ENCODE measurements at places on chromosomes 1 and 21.

- no peak for DNase-seq
These were observed 310.6 kb downstream of the LRRIQ3 start for GRCh38 chr1:73887412-73887811.

- DNase-seq = no peak
These were observed 608 bp upstream of the MX2 start for GRCh38 chr21:41361053-41361785.

DNA sequence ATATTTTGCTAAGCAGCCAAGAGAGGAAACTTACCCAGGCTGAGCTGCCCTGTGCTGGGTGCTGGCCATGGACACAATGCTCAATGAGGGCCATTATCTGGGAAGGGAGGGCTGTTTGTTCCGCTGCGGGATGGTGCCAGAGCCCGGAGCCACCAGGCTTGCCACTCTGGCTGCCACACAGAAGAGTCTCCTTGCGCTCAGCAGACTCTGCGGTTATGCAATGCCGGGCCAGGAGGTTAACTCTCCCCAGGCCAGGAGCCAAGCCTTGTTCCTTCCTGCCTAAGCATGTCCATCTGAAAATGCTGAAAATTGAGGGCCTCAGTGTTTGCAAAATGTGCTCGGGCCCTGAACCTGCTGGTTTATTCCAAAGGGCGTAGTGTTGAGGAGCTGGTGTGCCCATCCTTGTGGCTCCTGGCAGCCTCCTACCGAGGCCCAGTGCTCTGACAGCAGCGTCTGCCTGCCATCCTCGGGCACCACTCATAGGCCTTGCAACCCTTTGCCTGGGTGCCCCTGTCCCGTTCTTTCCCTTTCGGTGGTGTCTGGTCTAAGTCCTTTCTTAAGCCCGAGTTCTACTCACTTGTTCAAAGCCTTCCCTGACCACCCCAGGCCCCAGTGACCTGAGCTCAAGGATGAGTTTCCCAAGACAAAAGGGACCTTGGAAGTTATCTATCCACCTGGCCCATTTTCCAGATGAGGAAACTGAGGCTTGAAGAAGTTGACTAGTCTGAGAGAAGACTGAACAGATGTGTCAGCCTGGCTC is 133.8 kb upstream of the EDN2 start:
- no peak for DNase-seq

- no peak for DNase-seq
These were observed at the start of gene THBS3 for GRCh38 chr1:155207806-155208540. TSS of gene THBS3 (minus strand) at chr1:155207897. CDS start at chr1:155207876, 21 bp downstream.

- no peak for DNase-seq
These were observed 364.5 kb downstream of the KCNH1 start for GRCh38 chr1:210769473-210769872.

GRCh38 chr1:239308701-239309333 is 77.6 kb upstream of the CHRM3 start:
- DNase-seq = peak; percentile 14
